Activated T-helper 2 cell treated with anti-CD3 and anti-CD28 coated beads, Interferon-gamma antibody, Interleukin-2, Interleukin-4, amounts not matched to agents 10 μg/mL and 5 μg/mL and 100 μg/mL, durations not matched to agents 14 hours and 24 hours and 36 hours (primary cell): ENCODE measurements at places on chromosomes 4 and X. TPM values are rescaled to one million over a fixed set of nuclear protein-coding genes. Genes with fewer than 3 reads are reported as not detected.

The HTN3 gene
- total RNA-seq: not detected in 2 replicates

The CENPVL3 gene
- 0.27 and 0.34 TPM in 2 replicates for total RNA-seq

The FAM9A gene
- total RNA-seq: not detected in 2 replicates

The IL13RA2 gene
- total RNA-seq: not detected in 2 replicates

The TCEAL5 gene
- total RNA-seq: not detected in 2 replicates

The VCX3B gene
- not detected in 2 replicates for total RNA-seq

The TTC29 gene
- total RNA-seq: not detected in 2 replicates

The TBX22 gene
- total RNA-seq: not detected in 2 replicates

The TMPRSS11D gene
- total RNA-seq: not detected in 2 replicates

The CCDC149 gene
- total RNA-seq: not detected in 2 replicates

The TEX13B gene
- not detected in 2 replicates for total RNA-seq

The GUCY1A1 gene
- not detected in 2 replicates for total RNA-seq

The VCX2 gene
- total RNA-seq: not detected in 2 replicates

The CYSLTR1 gene
- total RNA-seq: 9.7 and 10.2 TPM in 2 replicates

The FABP2 gene
- total RNA-seq: not detected in 2 replicates

The KLHL4 gene
- total RNA-seq: not detected in 2 replicates

The GPAT3 gene
- total RNA-seq: 8.8 and 9.7 TPM in 2 replicates

The MCF2 gene
- 0.46 and 0.66 TPM in 2 replicates for total RNA-seq

The EDA2R gene
- 1.8 and 2.3 TPM in 2 replicates for total RNA-seq

The TRIM60 gene
- total RNA-seq: not detected in 2 replicates

The RHOXF2B gene
- total RNA-seq: not detected in 2 replicates

The ADH6 gene
- total RNA-seq: not detected in 2 replicates

The PAGE1 gene
- total RNA-seq: not detected in 2 replicates

The SHROOM3 gene
- total RNA-seq: not detected in 2 replicates

The CRLF2 gene
- total RNA-seq: 5.6 and 6.0 TPM in 2 replicates

The SNCA gene
- total RNA-seq: 0.39 and 0.44 TPM in 2 replicates

The LANCL3 gene
- 0.11 and 0.16 TPM in 2 replicates for total RNA-seq

The USP46 gene
- 7.7 and 8.9 TPM in 2 replicates for total RNA-seq

The CLDN34 gene
- not detected in 2 replicates for total RNA-seq

The PRR32 gene
- not detected in 2 replicates for total RNA-seq
